CD4-positive, alpha-beta T cell treated with Interleukin-12 subunit alpha and Interleukin-12 subunit beta, for 1 hour (primary cell): ENCODE measurements at places on chromosomes 1 and 21.
A peak's percentile ranks its signal among the peaks of the same experiment; 100 is the strongest.

- peak; percentile 52 for DNase-seq
These were observed 6.8 kb upstream of the BSDC1 start for GRCh38 chr1:32400876-32401631.

DNA sequence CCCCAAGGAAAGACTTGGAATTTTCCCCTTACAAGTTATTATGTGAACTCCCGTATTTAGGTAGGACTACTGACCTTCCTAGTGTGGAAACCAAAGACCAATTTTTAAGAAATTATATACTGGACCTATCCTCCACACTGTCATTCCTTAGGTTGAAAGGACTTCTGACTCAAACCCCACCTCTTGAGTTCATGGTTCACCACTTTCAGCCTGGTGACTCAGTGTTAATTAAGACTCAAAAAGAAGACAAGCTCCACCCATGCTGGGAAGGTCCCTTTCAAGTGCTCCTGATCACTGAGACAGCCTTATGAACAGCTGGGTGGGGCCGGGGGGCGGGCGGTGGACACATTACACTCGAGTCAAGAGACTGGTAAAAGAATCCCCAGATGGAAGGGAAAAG lies 113.2 kb downstream of the LRRC53 start:
- DNase-seq = no peak

DNA sequence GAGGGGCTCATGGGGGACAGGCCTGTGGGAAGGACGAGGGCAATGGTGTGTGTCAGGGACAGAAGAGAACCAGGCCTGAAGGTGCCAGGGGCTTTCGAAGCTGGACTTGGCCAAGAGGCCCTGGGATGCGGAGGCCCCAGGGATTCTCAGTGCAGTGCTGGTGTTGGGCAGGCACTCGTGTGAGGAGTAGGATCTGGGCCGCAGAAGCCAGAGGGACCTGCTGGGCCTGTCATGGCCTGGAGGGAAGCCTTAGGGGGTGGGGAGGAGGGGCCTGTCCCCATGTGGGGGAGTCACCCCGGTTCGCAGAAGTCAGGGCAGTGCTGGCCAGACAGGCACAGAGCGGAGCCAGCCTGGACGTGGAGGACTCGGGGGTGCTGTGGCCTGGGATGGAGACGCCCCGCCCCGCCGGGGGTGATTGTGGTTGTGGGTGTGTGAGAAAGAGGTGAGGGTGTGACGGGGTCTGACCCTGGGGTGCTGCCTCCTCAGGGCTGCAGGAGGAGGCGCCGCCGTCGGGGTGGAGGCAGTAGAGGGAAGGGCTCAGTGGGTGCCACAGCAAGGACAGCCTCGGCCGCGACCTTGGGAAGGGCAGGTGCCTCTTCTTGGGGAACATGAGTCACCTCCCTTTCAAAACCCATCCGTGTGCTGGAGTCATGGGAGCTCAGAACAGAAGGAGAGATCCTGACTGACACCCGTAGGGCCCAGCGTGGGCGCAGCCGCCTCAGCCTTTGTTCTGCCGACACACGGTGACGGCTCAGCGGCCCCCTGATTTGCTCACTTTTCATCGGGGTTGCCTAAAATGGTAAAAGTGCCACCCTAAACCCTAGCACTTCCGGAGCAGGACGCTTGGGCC lies 33.9 kb downstream of the FAAP20 start:
- DNase-seq = no peak

DNA sequence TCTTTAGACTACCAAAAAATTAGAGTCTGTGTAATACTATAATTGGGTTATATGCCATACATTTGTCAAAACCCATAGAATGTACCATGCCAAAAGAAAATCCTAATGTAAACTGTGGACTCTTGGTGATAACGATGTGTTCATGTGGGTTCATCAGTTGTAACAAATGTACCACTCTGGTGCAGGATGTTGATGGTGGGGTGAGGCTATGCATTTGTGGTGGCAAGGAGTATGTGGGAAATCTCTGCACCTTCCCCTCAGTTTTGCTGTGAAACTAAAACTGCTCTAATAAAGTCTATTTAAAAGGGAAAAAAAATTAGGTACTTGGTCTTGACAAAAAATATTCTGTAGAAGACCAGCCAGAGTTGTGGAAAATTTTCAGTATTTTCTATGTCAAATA lies 43.4 kb downstream of the INKA2 start:
- no peak for DNase-seq

- DNase-seq = no peak
These were observed 78.6 kb downstream of the MORN1 start for GRCh38 chr1:2312515-2313301.

GRCh38 chr1:153349363-153350320 lies 1.0 kb upstream of the PGLYRP4 start:
- no peak for DNase-seq

DNA sequence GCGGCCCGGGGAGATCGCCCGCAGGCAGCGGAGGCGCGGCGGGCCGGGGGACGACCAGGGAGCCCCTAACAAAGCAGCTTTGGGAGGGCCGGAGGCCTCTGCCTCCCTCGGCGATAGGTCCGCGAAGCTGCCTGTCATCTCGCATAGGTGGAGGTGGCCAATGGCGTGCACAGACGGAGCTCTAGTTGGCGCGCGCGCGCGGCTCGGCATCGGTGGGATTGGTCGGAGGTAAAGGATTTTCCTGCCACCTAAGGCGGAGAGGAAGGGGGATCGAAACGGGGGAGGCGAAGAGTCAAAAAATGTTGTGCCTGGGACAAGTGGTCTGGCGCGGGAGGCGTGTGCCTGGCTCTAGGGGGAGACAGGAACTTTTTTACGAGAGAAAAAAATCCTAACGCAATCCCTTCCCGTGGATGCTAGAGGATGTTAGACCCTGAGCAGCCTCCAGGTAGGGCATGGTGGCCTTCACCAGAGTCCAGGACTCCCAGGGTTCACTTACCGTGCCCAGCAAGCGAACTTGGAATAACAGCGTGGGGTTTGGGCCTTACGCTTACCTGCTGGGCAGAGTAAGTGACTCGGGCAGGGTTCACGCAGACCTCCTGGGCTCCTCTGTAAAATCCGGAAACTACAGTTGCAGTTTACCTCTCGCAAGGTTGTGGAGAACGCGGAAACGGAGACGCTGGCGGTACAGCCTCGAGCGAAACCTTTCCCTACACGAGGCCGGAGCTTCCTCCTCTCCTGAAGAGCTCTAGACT lies 99.9 kb upstream of the SOD1 start:
- DNase-seq = peak; percentile 91

GRCh38 chr1:228851193-228851592 lies 115.9 kb downstream of the RHOU start:
- no peak for DNase-seq

DNA sequence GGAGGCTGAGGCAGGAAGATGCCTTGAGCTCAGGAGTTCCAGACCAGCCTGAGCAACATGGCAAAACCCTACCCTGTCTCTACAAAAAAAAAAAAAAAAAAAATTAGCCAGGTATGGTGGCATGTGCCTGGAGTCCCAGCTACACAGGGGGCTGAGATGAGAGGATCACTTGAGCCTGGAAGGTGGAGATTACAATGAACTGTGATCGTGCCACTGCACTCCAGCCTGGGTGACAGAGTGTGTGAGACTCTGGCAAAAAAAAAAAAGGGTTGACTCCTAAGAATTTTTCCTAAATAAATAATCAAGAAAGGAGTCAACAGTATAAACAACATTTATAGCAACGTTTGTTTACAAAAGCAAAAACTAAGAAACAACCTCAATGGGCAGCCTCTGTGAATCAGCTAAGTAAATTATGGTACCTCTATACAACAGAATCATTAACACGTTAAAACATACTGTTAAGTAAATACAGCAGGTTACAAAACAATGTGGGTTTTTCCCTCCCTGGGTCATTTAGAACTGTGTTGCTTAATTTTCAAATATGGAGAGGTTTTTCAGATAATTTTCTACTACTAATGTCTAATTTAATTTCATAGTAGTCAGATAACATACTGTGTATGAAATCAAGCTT lies 56.8 kb downstream of the SLC30A10 start:
- no peak for DNase-seq

DNA sequence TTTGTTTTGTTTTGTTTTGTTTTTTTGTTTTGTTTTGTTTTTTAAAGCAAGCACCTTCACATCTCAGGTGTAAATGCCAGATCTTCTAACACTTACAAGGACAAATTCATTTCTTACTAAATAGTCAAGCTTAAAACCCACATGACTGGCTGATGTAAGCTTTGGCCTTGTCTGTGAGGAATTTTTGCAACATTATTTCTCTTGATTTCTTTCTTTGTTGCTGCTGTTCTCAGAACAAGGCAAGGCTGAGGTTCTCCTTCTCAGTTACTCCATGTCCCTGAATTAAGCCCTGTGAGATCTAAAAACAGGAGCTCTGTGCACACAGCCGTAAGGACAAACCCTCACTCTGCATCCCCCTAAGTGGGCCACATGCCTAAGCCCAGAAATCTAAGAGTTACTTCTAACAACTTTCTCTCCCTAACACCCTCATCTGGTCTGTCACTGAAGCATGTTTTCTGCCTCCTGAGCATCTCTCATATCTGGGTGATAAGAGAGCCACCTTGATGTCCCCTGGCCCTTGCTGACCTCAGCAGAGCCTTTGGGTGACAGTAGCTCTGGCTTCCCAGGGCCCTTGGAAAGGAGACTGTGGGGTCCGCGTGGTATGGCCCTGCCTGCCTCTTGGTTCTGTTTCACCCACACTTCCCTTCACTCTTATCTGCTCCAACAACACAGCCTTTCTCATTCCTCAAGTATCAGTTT lies 81.2 kb upstream of the HOOK1 start:
- no peak for DNase-seq

- no peak for DNase-seq
These were observed 507.1 kb downstream of the PLPP3 start for GRCh38 chr1:56072310-56072709.

GRCh38 chr1:234140388-234140787 lies 232.9 kb upstream of the COA6 start:
- no peak for DNase-seq

GRCh38 chr1:202162047-202162417 lies 1.6 kb upstream of the PTPN7 start:
- DNase-seq = peak; percentile 60

GRCh38 chr1:145988773-145989172 lies 7.6 kb downstream of the TXNIP start:
- peak; percentile 42 for DNase-seq

DNA sequence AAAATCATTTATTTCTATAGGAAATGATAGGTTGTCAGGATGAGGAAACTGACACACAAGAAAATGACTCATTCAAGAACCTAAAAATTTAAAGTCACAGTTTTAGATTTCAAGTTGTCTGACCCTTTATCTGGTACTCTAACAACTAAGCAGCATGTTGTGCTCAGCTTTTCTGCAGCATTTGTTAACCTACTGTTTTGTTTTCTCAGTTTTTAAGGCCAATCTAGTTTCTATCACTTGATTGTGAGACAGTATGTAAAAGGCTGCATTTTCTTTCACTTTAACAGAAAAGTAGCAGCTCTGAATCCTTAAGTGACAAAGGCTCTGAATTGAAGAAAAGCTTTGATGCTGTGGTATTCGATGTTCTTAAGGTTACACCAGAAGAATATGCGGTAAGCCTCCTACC lies 59.1 kb downstream of the RALGPS2 start:
- DNase-seq = no peak

DNA sequence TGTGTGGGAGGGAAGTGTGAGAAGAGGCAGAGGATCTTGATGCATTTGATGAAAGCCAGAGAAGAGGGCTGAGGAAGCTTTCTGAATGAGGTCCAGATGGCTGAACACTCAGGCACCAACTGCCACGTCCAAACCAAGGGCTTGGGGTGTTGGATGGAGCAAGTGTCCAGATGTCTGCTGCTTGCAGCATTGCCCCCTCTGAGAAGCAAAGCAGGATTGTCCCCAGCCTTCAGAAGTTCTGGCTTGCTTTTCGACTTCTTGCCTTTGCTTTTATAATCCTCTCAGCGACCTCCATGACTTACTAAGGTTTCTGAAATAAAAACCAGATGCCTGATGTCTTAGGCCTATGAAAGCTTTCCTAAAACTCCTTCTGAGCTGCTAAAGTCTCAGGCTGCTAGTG lies 182.5 kb downstream of the HUNK start:
- DNase-seq = no peak

GRCh38 chr1:9793291-9793690 lies 30.5 kb downstream of the CLSTN1 start:
- no peak for DNase-seq

DNA sequence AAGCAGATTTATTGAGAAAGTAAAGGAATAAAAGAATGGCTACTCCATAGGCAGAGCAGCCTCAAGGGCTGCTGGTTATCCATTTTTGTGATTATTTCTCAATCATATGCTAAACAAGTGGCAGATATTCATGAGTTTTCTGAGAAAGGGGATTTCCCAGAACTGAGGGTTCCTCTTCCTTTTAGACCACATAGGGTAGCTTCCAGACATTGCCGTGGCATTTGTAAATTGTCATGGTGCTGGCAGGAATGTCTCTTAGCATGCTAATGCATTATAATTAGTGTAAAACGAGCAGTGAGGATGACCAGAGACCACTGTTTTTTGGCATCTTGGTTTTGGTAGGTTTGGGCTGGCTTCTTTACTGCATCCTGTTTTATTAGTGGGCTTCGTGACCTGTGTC lies 16.8 kb upstream of the FMN2 start:
- DNase-seq = no peak
